Esophagus muscularis mucosa (tissue), 4 donors: ENCODE measurements at places on chromosomes 3 and 15. TPM values are rescaled to one million over a fixed set of nuclear protein-coding genes. Genes with fewer than 3 reads are reported as not detected.
A peak's percentile ranks its signal among the peaks of the same experiment; 100 is the strongest.

The TTC14 gene
- 19.7 TPM for total RNA-seq

The AADACL2 gene
- total RNA-seq = 0.26 TPM

The PLAAT1 gene
- not detected for total RNA-seq

The STRIT1 gene
- total RNA-seq = not detected

The SV2B gene
- total RNA-seq = 3.0 TPM

The CPEB1 gene
- 6.0 TPM for total RNA-seq

The RFTN1 gene
- total RNA-seq = 142 TPM

- no peak for DNase-seq
- H3K4me1 ChIP-seq = no peaks in the 10 kb centered on the region
- no peak overlapping the region for H3K4me3 ChIP-seq
- H3K27me3 ChIP-seq = no peaks in the 10 kb centered on the region
- no peaks in the 10 kb centered on the region for H3K36me3 ChIP-seq
- no peak overlapping the region for H3K27ac ChIP-seq
These were observed 54.1 kb upstream of the TFRC start for GRCh38 chr3:196135693-196136639.

- no peaks in the 10 kb centered on the region for H3K27me3 ChIP-seq
- no peaks in the 10 kb centered on the region for H3K4me1 ChIP-seq
- no peak overlapping the region for H3K4me3 ChIP-seq
- no peak overlapping the region for H3K27ac ChIP-seq
These were observed 1.0 kb upstream of the CD200R1L start for GRCh38 chr3:112847692-112848091.

DNA sequence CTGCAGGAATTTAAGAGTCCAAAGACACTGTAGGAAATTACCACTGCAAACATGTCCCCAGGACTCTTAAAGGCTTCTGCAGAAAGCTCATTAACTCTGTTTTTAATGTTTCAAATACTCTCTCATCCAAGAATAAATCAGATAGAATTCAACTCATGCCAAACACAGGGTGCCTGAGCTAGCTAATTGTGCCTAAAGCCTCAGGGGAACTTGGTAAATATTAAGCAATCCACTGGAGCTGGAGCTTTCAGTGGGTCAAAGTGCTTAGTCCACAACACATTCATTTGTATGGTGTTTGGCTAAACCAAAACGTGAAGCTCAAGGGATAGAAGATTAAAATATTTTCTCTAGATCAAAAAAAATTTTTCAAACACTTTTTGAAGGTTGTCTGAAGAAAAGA, 131.4 kb downstream of the THRB start:
- DNase-seq = no peak
- no peak overlapping the region for H3K4me3 ChIP-seq
- H3K27me3 ChIP-seq = no peaks in the 10 kb centered on the region
- H3K36me3 ChIP-seq = no peaks in the 10 kb centered on the region

GRCh38 chr3:44914936-44915335, 40.5 kb downstream of the TGM4 start:
- no peak for DNase-seq
- no peak overlapping the region for H3K27ac ChIP-seq
- no peaks in the 10 kb centered on the region for H3K36me3 ChIP-seq
- no peak overlapping the region for H3K4me3 ChIP-seq

DNA sequence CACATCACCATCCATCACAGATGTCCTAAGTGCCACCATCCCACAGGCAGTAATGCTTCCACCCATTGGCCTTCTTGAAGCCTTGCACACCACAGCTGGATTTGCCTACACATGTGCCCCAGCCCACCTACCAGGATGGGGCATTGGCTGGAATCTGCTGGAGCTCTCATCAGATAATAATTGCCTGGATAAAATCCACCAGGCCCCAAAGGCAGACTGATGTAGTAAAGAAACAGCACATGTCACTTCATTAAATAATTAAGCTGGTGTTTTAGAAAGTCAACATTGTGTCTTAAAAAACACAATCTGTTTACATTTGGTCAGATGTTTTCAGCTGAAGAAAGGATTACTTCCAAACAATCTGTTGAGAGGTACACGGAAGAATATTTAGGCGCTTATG, 229.5 kb downstream of the ATP8B4 start:
- no peak for DNase-seq
- H3K4me3 ChIP-seq = no peak overlapping the region
- H3K27ac ChIP-seq = peak overlapping the region; percentile 37
- no peaks in the 10 kb centered on the region for H3K27me3 ChIP-seq

DNA sequence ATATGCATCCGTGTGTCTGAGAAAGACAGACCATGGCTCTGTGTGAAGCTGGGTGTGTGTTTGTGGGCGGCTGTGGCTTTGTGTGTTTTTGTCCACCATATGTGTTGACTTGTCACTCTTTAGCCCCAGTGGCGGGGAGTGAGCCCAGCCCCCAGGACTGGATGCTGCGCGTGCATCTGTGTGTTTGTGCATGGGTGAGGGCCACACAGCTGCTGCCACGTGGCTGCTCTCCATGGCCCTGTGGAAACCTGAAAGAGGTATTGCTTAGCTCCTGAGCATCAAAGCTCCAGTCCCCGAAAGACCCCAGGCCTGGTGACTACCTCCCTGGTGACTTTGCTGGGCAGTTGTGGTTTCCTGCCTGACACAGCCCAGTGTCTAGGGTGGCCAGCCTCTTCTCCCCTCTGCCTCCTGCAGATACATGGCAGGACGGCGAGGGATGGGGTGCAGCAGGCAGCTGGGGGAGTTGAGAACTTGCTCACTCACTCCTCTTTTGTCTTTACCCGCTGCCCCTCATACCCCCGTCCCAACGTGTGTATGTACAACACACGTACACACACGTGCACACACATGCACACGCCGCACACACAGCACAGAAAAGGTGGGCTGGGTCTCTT, 6.5 kb downstream of the EPHB3 start:
- H3K27me3 ChIP-seq = no peaks in the 10 kb centered on the region
- peak overlapping the region; percentile 81 for H3K27ac ChIP-seq
- peak overlapping the region; percentile 60 for H3K4me3 ChIP-seq
- H3K4me1 ChIP-seq = peaks cover 68% of the 10 kb centered on the region

- no peak for DNase-seq
- H3K27ac ChIP-seq = no peak overlapping the region
- H3K4me1 ChIP-seq = peaks cover 15% of the 10 kb centered on the region
- no peaks in the 10 kb centered on the region for H3K36me3 ChIP-seq
These were observed 51.2 kb downstream of the SLC25A26 start for GRCh38 chr3:66272016-66272415.

DNA sequence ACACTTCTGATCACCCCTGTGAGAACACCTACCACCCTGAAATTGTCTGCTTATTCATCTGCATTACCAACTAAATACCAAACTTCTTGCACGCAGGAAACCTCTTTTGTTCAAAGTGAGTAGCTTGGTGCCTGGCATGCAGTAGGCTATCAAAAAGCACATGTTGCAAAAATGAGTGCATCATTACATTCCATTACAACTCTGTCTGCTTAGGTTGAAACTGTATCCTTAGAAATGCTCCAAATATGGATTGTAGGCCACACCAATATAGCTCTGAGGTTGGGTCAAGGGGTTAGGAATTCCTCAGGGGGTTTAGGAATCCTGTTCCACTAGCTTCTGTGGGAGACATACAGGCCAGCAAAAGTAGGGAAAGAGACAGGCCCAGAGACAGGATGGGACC, 107.2 kb downstream of the THRB start:
- no peaks in the 10 kb centered on the region for H3K27me3 ChIP-seq
- DNase-seq = no peak
- peak overlapping the region; percentile 73 for H3K27ac ChIP-seq
- peaks cover 57% of the 10 kb centered on the region for H3K4me1 ChIP-seq

DNA sequence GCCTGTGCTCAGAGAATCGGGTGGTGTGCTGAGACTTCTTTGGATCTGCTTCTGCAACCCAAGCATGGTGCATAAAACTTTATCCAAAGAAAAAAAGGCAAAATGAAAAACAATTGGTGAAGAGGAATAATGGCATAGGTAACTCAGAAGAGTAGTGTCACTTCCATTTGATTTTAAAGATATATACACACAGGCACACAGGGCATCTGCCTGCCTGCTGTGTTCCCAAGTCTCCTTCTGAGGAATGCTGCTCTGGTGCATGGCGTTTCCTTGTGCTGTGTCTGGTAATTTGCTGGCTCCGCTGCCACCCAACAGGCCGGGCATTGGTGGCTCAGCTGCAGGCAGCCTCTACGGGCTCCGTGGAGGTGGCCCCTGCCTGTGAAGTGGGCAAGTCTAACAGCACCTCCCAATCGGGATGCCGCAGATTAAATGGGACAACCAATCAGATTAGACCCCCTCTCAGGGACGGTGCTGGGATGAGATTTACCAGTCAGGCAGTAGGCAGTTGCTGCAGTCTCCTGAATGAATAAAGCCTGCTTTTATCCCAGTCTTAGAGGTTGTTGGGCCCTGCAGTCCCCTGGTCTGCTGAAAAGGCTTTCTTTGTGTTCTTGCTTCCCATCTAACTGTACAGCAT, 253.7 kb upstream of the RASGRP1 start:
- no peak overlapping the region for H3K4me3 ChIP-seq
- H3K27me3 ChIP-seq = no peaks in the 10 kb centered on the region
- H3K4me1 ChIP-seq = peaks cover 14% of the 10 kb centered on the region
- DNase-seq = no peak
- no peak overlapping the region for H3K27ac ChIP-seq

DNA sequence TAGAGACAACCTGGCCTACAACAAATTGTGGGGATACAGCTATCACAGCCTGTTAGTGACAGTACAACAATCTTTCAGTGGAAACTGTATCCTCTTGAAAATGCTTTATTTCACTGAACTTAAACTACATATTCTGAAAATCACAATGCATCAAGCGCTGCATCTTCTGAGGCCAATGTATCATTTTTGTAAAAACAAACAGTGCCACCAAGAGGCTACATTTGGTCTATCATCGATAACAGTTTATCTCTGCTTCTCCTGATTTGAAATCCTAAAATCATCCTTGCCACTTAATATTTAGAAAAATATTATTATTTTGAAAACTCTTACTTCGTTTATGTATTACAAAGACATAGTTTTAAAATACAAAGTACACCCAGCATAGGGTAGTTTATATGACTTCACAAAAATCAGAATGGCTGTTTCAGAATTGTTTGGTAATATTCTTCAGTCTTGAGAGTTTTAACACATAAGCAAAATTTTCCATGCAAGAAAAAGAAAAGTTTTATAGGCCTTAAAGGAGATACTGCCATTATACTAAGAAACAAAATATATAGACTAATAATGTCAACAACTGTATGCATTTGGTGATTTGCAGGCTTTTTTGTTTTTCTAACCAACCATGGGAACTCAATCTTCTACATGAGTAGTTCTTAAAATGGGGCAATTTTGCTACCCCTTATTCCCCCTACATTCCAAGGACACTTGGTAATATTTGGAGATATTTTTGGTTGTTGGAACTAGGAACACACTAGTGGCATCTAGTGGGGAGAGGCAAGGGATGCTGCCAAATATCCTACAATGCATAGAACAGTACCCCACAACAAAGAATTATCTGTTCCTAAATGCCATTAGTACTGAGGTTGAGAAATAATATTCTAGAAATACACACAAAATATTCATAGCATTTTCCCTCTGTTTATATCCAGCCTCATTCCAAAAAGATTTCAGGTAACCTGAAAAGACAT, 42.3 kb downstream of the WDR72 start:
- H3K4me3 ChIP-seq = no peak overlapping the region
- no peak overlapping the region for H3K27ac ChIP-seq
- no peaks in the 10 kb centered on the region for H3K36me3 ChIP-seq
- H3K27me3 ChIP-seq = no peaks in the 10 kb centered on the region

GRCh38 chr3:105067361-105067760, 299.3 kb upstream of the ALCAM start:
- H3K4me3 ChIP-seq = no peak overlapping the region
- no peak overlapping the region for H3K27ac ChIP-seq
- no peak for DNase-seq
- H3K36me3 ChIP-seq = no peaks in the 10 kb centered on the region
- H3K27me3 ChIP-seq = no peaks in the 10 kb centered on the region

DNA sequence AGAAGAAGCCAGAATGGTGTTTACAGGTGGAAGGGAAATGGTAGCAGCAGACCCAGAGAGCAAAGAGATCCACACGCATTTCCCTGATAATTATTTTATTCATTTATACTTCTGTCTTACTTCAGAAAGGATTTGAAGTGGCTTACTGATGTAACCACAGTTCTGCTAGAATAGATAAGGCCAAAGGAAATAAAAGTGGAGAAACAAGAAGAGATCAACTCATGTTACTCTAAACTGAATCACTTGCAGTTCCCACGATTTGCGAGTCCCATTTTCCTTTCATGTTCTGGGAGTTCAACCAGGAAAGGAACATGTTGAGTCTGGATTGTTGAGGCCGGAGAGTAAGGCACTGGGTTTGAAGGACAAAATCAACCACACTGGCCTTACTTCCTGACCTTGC, 151.8 kb downstream of the MYRIP start:
- peak overlapping the region; percentile 53 for H3K27ac ChIP-seq
- DNase-seq = no peak
- H3K4me3 ChIP-seq = no peak overlapping the region
- peaks cover 21% of the 10 kb centered on the region for H3K4me1 ChIP-seq

GRCh38 chr3:74642876-74643275, 28.4 kb upstream of the CNTN3 start:
- H3K27ac ChIP-seq = no peak overlapping the region
- DNase-seq = no peak
- H3K4me1 ChIP-seq = no peaks in the 10 kb centered on the region

- no peaks in the 10 kb centered on the region for H3K36me3 ChIP-seq
- DNase-seq = no peak
- no peaks in the 10 kb centered on the region for H3K27me3 ChIP-seq
- no peak overlapping the region for H3K27ac ChIP-seq
- no peak overlapping the region for H3K4me3 ChIP-seq
These were observed 195.6 kb downstream of the TCF12 start for GRCh38 chr15:57114070-57114469.

- H3K4me1 ChIP-seq = peaks cover 23% of the 10 kb centered on the region
- no peaks in the 10 kb centered on the region for H3K36me3 ChIP-seq
- no peaks in the 10 kb centered on the region for H3K27me3 ChIP-seq
- no peak overlapping the region for H3K4me3 ChIP-seq
- H3K27ac ChIP-seq = no peak overlapping the region
- DNase-seq = no peak
These were observed 3.1 kb upstream of the RAD54L2 start for GRCh38 chr3:51535146-51536019.

DNA sequence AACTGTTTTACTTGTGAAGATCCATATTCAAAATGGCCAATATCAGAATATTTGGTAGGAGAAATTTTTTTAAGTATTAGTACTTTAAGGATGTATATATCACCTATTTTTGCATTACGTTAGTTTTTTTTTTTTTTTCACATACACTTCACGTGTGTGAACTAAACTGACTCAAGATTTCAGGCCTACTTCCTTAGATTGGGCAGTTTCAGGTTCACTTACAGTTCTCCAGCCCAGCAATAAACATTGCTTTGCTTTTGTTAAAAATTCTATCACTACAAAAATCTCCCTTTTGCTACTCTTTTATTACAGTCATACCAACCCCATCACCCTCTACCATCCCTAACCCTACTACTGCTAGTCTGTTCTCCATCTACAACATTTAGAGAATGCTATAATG, 183.6 kb downstream of the KCNH8 start:
- no peak overlapping the region for H3K4me3 ChIP-seq
- DNase-seq = no peak

- no peak for DNase-seq
- H3K27me3 ChIP-seq = no peaks in the 10 kb centered on the region
- H3K27ac ChIP-seq = no peak overlapping the region
- no peak overlapping the region for H3K4me3 ChIP-seq
- no peaks in the 10 kb centered on the region for H3K36me3 ChIP-seq
These were observed 43.7 kb upstream of the CD47 start for GRCh38 chr3:108134555-108134880.
